ENCODE measurements at places on chromosomes 7 and 10.

DNA sequence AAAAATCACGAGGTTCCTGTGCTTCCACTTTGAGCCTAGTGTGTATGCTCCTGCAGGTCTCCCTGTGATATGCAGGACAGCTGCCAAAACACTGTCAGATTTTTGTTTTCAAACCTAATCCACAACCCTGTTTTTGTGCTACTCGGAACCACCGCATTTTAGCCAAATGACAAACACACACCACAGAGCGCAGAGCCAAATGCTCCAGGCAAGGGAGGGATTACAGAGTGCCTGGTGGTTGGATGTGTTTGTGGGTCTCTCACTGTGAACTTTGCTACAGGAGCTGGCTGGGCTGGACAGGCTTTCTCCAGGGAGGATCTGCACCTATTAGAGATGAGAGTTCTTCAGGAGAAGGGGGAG lies 5.7 kb upstream of the RBM28 start:
- DNase-seq = no peak

DNA sequence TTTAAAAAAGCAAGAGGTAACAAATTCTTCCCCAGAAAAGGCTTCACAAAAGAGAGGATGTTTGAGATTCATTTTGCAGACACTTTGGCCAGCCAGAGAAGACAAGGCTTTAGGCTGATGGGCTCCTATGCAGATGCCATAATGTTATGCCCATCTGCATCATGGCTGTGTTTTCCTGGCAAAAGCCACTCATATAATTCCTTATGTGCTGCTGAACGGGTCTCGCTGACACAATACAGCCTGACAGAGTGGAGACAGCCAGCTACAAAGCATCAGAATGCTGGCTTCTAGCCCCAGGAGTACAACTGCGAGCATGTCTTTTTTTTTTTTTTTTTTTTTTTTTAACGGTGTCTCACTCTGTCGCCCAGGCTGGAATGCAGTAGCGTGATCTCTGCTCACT lies 1157.4 kb upstream of the AUTS2 start:
- no peak for DNase-seq

DNA sequence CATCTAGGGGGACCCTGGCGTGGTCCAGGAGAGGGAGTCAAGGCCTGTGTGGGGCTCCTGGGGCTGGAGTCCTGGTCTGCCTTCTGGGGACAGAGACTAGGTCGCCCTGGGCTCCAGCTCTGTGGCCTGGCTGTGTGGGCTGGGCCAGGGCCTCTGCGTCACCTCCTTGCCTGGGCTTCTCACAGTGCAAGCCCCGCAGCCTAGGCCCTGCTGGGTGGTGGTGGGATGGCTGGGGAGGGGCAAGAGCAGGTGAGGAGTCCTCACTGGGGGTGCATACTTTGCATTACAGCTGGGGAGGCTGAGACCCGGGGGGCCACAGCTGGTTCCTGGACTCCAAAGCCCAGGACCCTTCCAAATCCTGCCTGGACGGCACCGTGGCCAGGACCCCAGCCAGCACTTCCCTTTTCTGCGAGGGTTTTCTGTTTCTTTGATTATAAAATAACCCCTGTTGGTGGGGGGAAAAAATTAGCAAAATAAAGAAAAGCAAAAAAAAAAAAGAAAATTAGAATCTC lies 23.5 kb downstream of the PWWP2B start:
- DNase-seq = no peak

DNA sequence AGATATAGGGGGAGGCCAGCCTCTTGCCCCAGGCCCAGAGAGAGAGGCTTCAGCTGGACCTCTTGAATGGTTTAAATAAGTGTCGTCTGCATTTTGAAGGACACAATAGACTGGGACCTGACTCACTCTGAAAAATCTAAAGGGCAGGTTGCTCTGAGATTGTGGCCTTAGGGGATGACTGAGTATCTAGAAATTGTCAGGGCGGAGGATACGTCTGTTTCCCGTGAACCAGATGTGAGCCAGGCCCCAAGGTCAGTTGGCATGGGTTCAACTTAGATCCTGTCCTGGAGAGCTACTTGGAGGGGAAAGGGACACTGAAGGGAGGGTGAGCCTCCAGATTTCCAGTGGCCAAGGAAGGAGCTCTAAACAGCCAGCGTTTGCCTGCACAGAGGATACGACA lies 110.2 kb downstream of the CHN2 start:
- no peak for DNase-seq

DNA sequence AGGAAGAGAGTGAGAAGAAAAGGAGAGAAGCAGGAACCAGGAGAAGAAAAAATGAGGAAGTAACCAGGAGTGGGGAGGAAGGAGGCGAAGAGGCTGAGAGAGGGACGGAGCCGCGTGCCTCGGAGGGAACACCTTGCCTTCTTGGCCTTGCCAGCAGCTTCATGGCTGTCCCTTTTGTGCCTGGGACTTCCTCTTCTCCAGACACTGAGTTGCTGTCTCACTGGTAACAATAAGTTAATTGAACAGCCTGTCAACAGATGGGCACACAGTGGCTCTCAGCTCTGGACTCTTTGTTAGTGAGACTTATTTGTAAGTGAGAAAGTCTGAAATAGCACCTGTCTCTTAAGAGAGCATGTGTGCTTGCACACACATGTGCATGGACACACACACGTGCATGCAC lies 83.2 kb downstream of the GATA3 start:
- DNase-seq = no peak

GRCh38 chr7:9719721-9720120 lies 1254.0 kb upstream of the PHF14 start:
- DNase-seq = no peak

DNA sequence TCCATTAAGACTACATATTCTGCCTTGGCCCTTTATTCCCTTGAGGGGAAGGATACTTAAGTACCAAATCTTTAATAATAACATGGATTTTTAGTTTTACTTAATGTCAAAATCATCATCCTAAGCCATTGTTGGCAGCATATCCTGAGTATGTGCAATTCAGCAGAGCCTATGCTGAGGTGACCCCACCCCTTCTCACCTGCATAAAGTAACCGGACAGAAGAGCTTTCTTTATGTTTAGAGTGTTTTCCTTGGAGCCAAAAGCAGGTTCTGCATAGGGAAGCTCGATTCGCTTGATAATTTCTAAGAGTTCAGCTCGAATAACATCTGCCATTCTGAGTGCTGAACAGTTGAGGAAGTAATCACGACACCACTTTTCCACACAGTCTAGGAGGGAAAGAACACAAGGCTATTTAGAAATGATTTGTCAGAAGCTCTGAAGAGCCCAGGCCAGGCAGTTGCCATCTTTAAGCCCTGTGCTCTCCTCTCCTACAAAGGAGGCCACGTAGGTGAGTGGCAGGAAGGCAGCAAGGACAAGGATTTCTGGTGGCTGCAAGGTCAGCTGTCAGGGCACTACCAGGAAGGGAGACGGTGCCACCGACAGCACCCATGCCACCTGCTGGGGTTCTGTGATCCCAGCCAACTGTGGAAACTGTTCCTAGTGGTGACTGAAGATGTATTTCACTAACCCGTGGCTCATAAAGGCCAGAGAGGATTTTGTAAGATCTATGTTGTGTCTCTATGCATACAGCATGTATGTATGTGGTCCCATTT lies 15.6 kb downstream of the BCCIP start:
- no peak for DNase-seq

GRCh38 chr10:48883701-48884100 lies 55.9 kb downstream of the LRRC18 start:
- no peak for DNase-seq

DNA sequence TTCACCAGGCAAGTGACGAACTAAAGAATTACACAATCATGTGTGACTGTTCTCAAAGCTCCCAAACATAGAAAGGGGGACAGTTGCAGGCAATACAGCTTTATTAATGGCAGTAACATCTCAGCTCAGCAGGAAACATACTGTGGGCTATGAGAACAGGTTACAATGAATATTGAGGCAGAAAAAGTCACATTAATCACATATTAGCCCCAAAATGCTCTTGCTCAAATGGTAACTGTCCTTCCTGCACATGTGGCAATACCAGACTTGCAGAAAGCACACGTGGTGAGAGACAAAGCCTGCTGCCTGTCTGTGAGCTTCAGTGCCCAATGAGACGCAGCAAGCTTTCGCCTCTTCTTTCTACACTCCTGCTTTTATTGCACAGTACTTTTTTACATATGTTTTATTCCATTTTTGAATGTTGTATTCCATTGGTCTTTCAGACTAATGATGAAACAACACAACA lies 104.9 kb upstream of the ACBD5 start:
- no peak for DNase-seq

- DNase-seq = no peak
Observed at GRCh38 chr7:50164559-50165170, 71.6 kb upstream of the ZPBP start.

- DNase-seq = no peak
Observed at GRCh38 chr7:89934101-89934500, 220.2 kb upstream of the STEAP1 start.

GRCh38 chr7:105306298-105306748 lies 82.4 kb downstream of the SRPK2 start:
- no peak for DNase-seq

DNA sequence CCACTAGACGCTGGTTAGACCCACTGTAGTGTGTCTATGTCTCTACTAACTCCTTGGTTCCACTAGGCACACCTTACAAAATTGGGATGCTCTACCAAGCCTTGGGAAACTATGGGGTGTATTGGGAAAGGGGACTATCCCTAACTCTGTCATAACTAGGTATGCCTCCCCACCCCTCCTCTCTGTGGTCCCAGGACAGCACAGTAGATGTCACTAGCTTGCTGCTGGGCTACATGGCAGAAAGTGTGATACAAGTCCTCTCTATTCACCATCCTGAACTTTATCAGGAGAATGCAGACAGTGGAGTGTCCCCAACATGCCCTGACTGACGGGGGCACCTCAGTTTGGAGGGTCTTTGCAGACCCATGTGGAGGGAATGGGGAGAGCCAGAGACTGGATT lies 30.3 kb upstream of the TMEM273 start:
- no peak for DNase-seq

DNA sequence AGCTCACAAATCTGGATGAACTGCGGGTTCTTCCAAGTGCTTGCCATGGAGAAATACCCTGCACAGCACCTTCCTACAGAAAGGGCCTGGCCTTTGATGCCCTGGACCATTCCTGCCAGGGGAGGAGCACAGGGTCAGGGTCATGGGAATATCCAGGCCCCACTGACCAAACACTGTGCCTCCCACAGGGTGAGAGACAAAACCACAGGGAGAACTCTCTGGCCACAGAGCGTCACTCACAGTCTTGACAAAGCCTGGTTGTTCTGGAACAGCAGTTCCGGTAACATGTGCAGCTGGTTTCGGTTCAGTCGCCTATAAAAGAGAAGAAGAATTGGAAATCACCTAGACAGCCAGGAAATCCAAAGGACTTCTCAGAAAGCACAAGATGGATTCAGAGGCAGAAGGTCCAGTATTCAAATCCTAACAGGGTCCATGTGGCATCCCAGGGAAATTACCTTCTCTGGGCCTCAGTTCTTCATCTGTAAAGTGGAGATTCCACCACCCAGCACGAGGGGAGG lies 28.1 kb downstream of the SLIT1 start:
- DNase-seq = no peak

Measured in fibroblast of skin of right quadriceps (primary cell).